ENCODE measurements at places on chromosomes 3 and 15.

- no peak for DNase-seq
Observed at GRCh38 chr15:77480859-77481633, 60.4 kb downstream of the HMG20A start.

DNA sequence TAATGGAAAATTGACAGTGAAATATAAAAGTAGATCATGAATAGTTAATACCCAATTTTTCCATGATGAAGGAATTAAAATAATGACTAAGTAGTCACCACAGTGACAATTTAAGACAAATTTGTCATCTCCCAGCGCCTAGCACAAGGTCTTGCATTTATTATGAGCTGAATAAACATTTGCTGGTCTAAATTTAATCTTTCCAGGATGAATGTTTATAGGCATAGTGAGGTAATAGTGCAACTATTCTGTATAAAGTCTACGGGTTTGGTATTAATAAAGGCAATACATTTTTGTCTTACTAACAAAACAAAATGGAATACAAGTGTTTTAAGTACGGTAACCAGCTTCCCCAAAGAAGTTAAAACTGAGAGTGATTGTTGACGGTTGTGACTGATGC lies 209.3 kb downstream of the CD47 start:
- DNase-seq, result no peak

DNA sequence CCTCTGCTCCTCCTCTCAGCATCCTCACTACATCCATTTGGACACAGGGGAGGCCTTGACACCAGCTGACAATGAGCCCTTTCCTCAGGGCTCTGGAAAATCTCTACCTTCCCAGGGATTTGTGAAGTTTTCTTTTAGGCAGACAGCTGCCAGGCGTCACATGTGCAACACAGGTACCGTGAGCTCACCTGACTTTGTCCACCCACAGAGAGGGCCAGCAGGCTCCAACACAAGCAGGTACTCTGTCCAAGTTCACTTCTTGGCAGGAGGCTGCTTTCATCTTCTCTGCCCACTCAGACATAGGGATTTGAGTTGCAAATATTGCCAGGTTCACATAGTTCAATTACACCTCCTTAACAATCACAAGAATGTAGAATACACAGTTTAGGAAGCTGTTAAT lies 15.3 kb upstream of the MINAR1 start:
- no peak for DNase-seq

DNA sequence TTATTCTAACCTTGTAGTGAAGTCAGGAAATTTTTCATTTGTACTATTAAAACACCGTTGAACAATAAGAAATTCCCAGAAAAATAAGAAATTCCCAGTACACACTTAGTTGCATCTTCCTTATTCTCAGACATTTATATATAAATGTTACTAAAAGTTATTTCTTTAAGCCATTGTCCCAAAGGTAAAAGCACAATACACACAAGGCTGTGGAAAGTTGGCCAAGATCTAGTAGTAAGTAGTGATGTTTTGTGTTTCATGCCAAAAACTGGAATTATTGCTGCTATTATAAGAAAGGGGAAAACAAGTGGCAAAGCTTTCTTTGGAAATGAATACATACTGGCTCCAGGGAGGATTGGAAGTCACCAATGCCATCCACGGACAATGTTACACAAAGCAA lies 802.5 kb upstream of the DPPA4 start:
- DNase-seq, result no peak

GRCh38 chr3:174776123-174776522 lies 83.0 kb upstream of the NAALADL2 start:
- no peak for DNase-seq

GRCh38 chr15:69536726-69537512 lies 84.3 kb downstream of the RPLP1 start:
- DNase-seq, result no peak

- no peak for DNase-seq
Observed at GRCh38 chr3:112745567-112746248, 101.0 kb downstream of the CD200R1L start.

DNA sequence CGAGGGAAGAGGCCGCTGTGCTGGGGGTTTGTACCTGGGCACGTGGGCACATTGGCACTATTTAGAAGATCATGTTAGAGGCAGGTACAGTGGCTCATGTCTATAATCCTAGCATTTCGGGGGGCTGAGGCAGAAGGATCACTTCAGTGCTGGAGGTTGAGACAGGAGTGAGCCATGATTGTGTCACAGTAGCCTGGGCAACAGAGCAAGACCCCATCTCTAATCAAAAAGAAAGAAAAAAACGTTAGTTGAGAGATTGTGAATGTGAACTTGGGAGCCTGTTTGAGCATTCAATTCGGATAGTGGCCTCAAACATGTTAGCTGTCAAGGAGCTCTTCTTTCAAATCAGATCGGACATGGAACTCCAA lies 36.6 kb downstream of the IDH2 start:
- no peak for DNase-seq

DNA sequence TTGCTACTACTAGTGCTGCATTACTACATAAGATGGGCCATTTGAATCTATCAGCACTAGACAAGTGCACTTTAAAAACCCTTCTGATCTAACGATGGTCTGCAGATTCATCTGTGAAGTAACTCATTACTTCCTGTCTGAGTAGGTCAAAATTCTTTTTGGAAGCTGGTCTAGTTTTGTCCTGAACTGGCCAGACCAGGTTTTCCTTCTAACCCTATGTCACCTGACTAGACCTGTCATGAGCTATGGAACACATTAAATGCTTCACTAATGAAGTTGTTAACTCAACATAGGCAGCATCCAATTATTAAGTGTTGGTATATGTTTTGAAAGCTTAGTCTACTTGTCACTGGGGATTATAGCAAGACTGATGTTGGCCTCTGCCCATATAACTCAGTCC lies 10.1 kb upstream of the RBM5 start:
- no peak for DNase-seq

DNA sequence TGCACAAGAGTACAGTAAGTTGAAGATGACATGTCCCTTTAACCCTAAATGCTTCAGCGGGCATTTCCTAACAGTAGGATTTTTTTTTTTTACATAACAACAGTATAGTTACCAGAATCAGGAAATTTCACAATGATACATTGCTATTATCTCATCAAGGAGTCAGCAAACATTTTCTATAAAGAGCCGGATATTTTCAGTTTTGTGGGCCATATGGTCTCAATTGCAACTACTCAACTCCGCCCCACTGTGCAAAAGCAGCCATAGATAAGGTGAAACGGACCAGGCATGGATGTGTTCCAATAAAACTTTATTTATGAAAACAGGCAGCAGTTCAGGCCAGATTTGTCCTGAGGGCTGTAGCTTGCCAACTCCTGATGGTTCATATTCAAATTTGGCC lies 130.6 kb downstream of the SMAD6 start:
- DNase-seq, result no peak

DNA sequence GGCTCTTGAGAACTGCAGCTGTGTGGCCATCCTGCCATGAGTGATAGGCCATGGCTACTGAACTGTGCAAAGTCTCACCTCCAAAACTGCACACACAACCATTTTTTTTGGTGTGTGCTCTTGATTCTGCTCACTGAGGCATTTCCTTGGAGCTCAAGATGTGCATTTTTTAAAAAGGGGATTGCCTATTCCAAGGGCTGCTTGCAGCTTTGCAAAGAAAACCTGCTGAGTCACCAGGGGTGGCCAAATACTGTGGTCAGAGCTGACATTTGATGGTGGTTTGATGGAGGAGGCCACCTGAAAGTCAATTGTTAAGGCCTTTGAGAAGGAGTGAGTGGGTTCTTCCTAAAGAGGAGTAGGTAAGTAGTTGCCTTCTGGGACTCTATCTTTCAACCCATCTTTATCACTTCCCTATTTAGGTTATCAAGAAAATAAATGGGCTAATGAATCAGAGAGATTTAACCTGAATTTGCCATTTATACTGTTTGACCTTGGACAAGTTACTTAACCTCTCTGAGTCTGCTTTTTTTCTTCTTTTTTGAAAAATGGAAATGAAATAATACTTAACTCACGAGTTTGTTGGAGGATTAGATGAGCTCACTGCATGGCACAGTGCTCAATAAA lies 87.9 kb downstream of the CHST2 start:
- peak; percentile 61 for DNase-seq

DNA sequence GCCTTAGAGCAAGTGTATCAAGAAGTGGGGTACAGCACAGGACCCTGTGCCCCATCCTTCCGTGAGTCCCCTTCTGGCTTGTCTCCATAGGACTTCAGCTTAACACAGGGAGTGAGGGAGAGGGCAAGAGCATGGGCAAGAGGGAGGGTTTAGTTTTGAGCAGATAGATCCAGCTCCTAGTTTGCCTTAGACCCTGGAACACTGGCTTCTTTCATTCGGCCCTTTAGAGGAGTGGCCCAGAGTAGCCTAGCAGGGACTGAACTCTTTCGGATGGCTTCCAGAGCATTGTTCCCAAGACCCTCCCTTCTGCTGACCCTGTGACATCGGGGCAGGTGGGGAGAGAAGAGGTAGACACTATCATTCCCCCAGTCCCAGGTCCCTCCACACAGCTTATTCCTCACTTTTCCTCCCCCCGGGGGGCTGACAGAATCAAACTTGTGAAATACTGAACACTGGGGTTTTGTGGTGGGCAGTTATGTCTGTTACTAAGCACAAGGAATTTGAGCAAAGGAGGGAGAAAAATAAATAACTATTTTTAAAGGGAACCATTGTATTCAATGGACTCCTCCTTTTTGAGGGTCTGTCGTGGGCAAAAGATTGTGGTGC lies 289.6 kb upstream of the C2CD4B start:
- DNase-seq, result no peak

DNA sequence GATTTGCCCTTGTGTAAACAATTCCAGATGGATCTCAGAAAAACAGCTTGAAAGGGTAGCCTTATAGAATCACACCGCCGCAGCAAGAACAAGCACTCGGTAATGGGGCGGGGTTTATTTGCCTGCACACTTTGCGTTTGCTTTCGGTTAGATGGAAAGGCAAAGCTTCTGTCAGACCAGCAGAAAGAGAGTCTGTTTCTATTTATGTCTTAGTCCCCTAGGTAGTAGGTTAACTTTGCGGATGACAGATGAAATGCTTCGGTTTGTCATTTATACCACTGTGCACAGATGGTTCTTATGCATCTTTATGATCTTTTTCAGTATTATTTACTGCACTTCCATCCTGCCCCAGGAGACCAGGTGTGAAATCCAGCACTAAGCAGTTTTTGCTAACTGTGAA lies 62.2 kb downstream of the PYDC2 start:
- DNase-seq, result no peak

DNA sequence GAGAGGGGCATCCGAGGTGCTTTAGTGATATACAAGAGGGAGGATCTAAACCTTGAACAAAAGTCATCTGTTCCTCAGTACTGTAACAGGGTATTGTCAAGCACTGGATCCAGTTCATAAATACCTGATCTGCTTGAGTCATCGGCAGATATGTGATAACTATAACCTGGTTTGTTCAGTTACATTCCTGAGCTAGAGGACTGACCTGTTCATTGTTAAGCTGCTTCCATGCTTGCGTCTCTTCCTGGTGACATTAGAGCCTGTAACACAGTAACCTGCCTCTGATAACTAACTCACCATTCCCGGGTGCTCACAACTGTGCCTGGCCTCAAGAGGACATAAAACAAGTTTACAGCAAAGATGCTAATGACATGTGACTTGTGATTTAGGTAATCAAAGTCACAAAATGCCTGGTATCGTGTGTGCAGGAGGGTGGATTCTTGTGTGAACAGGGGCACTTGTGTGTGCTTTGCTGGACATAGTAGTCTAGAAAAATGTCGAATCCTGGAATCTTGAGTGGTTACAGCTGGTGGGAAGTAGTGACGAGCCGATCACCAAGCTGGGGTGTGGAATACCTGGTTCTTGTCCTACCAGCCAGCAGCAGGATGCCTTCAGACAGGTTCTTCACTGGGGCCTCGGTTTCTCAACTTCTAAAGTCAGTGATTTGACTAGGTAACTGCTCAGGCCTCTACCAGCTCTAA lies 30.9 kb upstream of the POLR2M start:
- no peak for DNase-seq

GRCh38 chr15:69337138-69337537 lies 38.4 kb downstream of the PAQR5 start:
- no peak for DNase-seq

DNA sequence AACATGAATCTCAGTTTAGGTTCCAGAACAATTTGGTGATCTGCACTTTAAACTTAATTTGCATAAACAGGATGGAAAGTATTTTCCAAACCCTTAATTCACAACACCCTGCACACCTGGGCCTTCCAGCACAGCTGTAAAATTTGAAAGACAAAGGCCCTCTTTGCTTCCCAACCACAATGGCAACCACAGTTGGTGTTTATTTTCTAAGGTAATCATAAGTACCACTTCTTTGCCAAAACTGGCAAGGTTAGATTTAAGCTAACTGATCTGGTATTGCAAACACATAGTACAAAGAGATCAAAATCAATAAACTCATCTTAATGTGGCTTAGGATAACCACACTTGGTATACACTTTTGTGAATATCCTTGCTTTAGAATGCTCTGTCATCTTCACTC lies 4.1 kb downstream of the LRIG1 start:
- DNase-seq, result no peak

- DNase-seq, result no peak
Observed at GRCh38 chr3:110929816-110930215, 141.8 kb upstream of the NECTIN3 start.

DNA sequence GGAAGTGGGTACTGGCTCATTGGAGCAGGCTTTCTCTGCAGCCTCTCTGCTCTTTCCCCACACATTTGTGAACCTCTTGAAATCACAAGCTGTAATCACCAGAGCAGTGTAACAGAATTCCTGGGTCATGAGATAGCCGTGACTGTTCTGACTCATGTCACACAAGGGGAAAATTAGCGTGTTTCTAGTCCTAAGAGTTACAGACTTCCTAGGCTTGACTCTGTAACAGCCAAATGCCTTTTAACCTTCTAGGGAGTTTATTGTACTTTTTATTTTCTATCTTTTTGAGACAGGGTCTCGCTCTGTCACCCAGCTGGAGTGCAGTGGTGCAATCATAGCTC lies 54.7 kb upstream of the TRAK1 start:
- no peak for DNase-seq

DNA sequence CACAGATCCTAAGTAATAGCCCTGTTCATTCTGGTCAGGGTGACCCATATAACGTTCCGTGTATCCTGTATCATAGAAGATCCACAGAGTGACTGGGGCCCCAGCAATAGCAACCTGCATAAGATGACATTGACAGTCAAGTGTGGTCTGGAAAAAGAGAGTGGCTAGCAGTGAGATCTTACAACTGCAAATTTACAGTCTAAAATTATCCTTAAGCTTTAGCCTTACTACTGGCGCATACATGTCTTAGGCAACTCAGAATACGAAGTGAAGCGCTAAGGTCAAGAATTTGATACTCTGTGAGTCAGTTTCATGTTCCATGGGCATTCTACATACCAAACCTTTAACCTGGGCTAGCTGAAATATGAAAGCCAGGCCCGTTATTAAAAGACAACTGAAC lies 29.2 kb upstream of the IGDCC4 start:
- DNase-seq, result no peak

- DNase-seq, result no peak
Observed at GRCh38 chr3:97885931-97886824, 64.4 kb downstream of the CRYBG3 start.

DNA sequence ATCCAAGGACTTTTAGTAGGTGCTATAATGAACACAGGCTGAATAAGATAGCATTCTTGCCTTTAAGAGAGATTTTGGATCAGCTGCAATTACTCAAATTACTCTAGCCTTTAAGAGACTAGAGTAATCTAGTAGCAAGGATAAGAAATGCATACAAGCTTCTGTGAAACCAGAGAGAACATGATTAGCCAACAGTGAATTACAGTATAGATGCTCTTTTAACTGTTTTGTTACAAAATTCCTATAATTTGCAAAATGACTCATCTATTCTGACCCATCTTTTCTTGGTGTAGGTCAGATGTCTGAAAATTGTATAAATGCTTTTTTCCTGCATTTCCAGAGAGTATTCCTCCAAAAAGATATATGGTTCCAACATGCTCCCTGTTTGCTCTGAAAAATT lies 66.9 kb downstream of the CEP63 start:
- DNase-seq, result no peak

All from smooth muscle cell of the brain vasculature (primary cell).